Stimulated activated CD4-positive, alpha-beta T cell treated with anti-CD3 and anti-CD28 coated beads, Interleukin-1b, Interleukin-23, amount 100 ng/mL, for 1 hour (primary cell): ENCODE measurements at places on chromosomes 4 and X.

GRCh38 chrX:71222929-71223328, at the start of gene GJB1:
GJB1 (plus strand) TSS chrX:71223224; CDS start chrX:71223708, 484 bp downstream.
- DNase-seq: no peak

DNA sequence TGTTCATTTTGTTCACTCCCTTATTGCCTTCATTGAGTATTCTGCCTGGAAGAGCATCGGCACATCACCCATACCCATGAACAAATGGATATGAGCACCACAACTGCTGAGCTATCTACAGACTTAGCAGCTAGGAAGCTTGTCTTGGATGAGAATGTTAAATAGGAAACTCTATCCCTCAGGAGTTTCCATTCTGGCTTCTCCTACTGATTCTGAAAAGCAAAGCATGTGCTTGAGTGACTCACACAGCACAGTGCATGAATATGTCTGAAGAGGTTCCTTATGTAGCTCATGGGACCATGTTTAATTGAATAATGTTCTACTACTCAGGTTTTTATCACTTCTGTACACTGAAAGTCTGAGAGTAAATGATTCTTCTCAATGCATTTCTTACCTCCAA, 57.3 kb upstream of the MXRA5 start:
- no peak for DNase-seq

- no peak for DNase-seq
Observed at GRCh38 chrX:118980761-118981160, 6.3 kb downstream of the LONRF3 start.

DNA sequence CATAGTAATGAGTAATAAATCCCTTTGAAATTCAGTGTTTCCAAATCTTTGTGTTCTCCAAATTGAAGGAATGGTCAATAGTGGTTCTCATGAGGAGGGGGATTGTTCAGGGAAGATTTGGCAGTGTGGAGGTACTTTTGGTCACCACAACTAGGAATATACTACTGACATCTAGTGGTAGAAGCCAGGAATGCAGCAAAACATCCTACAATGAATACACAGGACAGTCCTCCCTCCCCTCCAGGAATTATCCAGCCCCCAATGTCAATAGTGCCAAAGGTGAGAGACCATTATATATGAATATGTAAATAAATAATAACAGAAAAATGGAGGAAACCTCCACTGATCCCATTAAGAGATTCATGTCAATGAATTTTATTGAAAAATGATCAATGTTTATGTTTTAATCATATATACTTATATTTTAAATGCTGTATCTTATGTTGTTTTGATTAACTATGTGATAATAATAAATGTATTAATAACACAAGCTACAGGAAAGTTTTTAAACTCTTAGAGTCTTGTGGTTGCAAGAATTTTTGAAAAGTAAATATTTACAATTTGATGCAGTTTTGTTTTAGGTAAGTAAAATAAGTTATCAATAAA, 14.4 kb upstream of the FAM9A start:
- DNase-seq: no peak

- no peak for DNase-seq
Observed at GRCh38 chrX:38891641-38892413, 90.6 kb downstream of the MID1IP1 start.

DNA sequence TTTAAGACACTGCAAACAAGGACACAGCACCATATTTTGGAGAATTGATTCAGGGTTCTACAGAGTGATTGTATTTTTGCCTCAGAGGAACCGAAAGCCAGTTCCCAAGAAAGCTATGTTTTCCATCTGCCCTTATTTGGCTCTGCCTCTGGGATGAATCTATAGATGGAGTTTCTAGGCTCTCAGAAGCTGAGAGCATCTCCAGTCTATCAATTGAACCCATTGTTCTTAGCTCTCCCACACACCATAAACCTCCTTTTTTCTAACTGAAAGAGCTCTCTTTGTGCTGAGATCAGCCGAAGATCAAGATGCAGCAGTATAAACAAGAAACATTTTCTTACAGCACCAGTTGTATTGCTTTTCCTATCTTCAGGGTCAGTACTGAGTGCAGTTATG, 16.9 kb downstream of the PLP1 start:
- no peak for DNase-seq

DNA sequence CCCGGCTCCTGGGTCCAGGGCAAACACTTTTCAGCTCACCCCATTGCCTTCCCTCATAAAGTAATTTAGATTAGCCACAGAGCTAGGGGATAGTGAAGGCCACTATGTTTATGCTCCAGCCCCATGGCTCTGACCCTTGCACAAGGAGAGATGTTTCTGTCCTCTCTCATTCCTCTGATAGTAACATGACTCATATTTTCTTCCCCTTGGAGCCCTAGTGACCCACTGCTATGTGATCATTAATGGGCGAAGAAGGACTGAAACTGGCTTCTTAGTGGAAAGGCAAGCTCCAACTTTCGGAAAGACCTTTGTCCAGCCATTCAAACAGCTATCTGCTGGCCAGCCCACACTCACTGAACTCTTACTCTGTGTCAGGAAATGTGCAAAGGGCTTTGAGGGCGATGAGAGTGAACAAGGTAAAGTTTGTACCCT, 12.3 kb downstream of the CLDN2 start:
- no peak for DNase-seq
